ENCODE measurements at places on chromosomes 1 and 21. TPM values are rescaled to one million over a fixed set of nuclear protein-coding genes. Genes with fewer than 3 reads are reported as not detected.

F5 gene
- total RNA-seq = not detected

GRCh38 chr1:93521618-93522017, 73.7 kb downstream of the FNBP1L start:
- no peak for DNase-seq

- no peak for DNase-seq
Measured at GRCh38 chr1:80293818-80294217, 1287.3 kb upstream of the ADGRL4 start.

- no peak for DNase-seq
Measured at GRCh38 chr1:176696109-176696508, 233.1 kb downstream of the PAPPA2 start.

DNA sequence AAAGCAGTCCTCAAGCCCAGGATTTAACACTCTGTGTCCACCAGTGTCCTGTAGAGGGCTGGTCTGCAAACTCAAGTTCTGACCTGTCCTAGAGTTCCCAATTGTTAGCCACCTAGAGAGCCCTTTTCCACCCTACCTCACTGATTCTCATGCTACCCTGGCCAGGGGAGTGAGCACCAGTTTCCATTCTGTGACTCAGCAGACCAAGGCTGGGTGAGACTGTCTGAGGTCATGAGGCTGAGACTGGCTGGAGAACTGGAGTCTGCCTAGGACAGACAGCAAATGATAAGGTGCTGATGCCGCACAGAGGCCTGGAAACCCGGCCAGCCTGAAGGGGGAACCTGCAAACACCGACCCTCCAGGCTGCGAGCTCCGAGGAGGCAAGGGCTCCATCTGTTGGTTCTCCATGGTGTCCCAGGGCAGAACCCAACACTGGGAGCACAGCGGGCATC, 13.7 kb downstream of the GLIS1 start:
- no peak for DNase-seq

DNA sequence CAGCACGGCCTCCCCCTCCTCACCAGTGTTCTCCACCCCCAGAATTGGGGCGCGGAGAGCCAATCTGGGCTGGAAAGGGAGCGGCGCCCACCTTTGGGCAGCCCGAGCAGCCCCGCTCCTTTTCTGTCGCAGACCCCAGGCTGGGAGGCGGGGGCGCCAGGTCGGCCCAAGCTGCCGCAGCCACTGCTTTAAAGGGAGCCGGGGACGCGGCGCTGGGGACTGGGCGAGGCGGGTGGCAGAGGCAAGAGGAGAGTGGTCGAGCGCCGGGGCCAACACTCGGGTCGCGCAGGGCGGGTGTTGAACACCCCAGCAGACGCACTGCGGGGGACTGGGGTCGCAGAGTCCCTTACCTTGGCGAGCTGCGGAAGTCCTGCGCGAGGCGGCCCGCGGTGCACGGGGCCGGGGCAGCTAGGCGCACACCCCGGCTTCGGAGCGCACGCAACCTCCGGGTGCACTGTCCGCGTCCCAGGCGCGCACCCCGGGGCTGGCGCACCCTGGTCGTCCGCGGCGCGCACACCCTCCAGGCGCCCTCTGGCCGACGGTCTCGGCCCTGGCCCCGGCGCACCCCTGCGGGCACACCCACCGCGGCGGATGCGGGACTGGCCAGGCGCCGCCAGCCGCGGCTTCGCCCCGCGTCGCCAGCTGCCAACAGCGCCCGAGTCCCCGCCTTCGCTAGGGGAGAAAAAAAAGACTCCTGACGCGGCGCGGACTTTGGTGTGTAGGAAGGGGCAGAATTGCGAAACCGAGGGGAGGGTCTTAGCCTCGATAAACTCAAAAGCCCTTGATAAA, at the start of gene KANK4:
Gene KANK4, minus strand, starts transcription at position 679 of the 789 bp plus-strand sequence. CDS start 37,870 bp downstream, outside the sequence.
- DNase-seq = no peak

SPRR2F gene
- total RNA-seq = not detected

DNA sequence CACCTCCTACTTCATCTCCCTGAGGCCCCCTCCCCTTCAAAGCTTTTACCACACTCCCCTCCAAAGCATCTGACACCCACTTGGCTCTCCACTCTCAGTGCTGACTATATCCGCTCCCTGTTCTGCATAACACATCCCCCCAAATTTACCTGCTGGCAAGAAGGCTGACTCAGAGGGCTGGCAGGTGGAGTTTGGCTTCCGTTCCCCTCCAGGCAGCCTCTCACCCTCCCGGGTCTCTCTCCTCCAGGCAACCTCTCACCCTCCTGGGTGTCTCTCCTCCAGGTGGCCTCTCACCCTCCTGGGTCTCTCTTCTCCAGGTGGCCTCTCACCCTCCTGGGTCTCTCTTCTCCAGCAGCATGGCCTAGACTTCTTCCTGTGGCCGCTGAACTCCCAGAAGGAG, 562.1 kb downstream of the NPHP4 start:
- no peak for DNase-seq

FBLIM1 gene
- total RNA-seq = 4.1 TPM

Data from NCI-H460 (cell line).